Putamen (tissue), 1 donor: ENCODE measurements at places on chromosomes 1 and 21.

DNA sequence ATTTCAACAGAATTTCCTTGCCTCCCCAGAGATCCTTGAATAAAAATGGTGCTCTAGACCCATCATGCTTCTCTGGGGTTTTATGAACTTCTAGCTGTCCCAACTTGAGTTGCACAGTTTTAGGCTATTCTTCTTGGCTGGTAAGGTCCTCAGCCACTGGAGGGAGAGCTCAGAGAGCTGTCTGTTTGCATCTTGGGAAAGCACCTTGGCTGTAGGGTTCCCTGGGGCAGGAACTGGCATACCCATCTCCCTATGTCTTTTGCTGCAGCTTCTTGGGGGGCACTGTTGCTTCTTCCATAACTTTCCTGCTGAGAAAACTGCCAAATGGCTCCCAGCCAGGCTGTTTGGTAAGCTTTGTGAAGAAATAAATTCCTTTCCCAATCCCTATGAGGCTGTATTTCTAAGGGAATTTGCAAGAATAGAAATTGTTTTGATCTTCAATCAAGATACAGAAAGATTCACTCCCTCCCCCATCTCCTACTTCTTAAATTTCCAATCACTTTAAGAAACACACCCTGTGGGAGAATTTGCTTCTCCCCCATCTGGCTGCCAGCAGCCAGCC, 8.2 kb upstream of the FMOD start:
- no peak for DNase-seq

DNA sequence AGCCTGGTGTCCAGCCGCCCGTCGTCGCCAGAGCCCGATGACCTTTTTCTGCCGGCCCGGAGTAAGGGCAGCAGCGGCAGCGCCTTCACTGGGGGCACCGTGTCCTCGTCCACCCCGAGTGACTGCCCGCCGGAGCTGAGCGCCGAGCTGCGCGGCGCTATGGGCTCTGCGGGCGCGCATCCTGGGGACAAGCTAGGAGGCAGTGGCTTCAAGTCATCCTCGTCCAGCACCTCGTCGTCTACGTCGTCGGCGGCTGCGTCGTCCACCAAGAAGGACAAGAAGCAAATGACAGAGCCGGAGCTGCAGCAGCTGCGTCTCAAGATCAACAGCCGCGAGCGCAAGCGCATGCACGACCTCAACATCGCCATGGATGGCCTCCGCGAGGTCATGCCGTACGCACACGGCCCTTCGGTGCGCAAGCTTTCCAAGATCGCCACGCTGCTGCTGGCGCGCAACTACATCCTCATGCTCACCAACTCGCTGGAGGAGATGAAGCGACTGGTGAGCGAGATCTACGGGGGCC, 1.2 kb downstream of the OLIG2 start:
- no peak for DNase-seq

DNA sequence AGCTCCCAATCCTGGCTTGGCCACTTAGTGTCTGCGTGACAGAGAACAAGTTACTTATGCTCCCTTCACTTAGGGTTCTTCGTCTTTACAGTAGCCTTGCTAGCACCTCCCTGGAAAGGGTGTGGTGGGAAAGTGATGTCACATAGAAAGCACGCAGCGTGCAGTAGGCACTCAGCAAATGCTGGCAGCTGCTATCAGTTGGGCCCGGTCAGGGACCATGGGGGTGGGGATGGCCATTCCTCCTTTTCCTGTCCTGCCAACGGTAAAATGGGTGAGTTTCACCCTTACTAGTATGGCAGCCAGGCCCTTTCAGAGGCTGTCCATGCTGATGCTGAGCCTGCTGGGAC, 6.2 kb upstream of the KCNA10 start:
- DNase-seq, result no peak

DNA sequence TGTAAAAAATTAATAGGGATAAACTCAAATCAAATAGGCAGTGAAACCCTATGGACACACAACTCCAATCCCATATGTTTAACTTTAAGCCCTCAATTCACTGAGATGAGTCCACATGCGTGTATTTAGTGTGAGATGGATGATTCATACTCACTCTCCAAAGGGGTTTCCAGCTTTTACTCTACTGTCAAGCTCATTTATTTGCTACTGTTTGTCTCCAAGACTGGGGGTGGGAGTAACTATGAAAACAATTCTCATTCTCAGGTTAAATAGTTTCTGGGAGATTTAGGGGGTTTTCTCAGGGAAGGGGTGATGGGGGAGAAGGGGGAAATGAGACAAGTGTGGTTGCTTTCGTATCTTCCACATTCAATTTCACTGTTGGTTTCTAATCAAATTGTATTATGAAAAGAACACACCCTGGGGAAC, 2.7 kb downstream of the RAB29 start:
- DNase-seq, result no peak

- no peak for DNase-seq
Measured at GRCh38 chr1:147852706-147853225, 49.8 kb upstream of the GJA8 start.

- no peak for DNase-seq
Measured at GRCh38 chr1:236888126-236888525, 93.0 kb downstream of the MTR start.

GRCh38 chr1:1836119-1836518, 54.8 kb downstream of the GNB1 start:
- no peak for DNase-seq

DNA sequence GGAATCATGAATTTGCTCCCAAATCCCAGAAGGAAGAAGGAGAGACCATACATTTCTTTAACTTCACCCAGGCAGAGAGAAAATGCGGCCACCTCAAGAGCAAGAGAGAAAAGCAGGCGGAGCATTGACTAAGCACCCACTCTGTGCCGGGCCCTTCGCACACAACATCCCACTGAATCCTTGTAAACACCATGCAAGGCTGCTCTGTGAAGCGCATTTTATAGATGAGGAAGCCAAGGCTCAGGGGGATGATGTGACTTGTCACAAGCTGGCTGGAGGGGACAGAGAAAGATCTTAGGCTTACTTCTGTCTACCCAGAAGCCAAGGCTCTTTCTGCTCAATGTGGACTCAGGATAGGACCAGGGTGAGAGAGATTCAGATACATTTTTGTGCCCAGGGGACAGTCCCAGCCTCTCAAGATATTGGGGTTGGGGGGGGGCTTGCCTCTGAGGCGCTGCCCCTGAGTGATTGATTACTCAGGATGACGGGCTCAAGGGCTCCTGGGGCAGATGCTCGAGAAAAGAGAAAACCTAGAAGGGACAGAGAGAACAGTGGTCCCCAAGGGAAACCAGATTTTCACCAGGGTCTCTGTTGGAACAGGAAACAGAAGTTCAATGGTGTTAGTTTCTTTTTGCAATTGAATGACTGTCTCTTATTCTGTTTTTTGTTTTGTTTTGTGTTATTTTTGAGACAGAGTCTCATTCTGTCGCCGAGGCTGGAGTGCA, 19.5 kb downstream of the PADI2 start:
- no peak for DNase-seq

- no peak for DNase-seq
Measured at GRCh38 chr1:2925918-2926317, 95.3 kb upstream of the ACTRT2 start.
